GM23338 (cell line): ENCODE measurements at places on chromosomes 5 and 9.

DNA sequence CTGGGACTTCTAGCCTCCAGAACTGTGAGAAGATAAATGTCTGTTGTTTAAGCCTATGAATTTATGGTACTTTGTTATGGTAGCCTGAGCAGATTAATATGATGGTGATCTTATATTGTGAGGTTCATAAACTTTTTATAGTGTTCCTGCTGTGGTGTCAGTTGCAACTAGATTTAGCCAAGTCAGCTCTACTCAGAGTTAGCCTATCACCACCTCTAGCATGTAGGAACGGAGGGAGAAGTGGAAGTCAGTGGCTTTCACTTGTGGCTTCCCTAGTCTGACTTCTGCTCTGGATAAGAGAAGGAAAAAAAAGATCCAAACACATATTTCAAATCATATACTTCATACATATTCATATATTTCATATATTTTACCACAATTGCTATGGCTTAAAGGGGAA, 6.6 kb downstream of the POC5 start:
- DNase-seq: no peak

DNA sequence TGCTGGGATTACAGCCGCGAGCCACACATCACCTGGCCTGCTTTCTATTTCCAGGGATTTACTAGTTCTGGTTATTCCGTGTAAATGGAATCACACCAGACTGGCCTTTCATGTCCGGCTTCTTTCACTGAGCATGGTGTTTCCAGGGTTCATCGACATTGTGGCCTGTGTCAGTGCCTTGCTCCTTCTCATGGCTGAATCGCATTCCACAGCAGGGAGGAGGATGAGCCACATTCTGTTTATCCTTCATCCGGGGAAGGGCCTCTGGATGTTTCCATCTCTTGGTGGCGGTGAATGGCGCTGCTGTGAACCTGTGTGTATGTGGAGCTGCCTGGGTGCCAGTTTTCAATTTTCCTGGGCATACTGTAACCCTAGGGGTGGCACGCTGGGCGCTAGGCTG, 58.7 kb upstream of the RNU6ATAC start:
- no peak for DNase-seq

- no peak for DNase-seq
Observed at GRCh38 chr9:89710697-89711096, 105.9 kb downstream of the GADD45G start.

- no peak for DNase-seq
Observed at GRCh38 chr5:178515776-178516503, 74.3 kb downstream of the COL23A1 start.

DNA sequence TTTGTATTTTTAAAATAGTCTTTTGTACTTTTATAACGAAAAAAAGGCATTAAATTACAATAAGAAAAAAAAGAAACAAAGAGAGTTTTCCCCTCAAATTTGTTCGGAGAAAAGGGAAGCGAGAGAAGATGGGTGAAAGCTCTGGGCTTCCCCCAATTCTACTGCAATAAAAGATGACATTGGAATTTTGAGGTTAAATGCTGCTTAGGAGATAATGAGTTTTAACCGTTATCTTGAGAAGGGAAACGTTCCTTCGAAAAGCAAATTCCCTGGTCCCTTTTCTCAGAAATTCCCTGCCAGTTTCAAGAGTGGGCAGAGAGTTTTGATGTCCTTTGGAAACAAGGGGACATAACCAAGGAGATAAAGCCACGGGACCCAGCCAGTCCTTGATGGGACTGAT, 18.4 kb upstream of the ERGIC1 start:
- DNase-seq: no peak

- no peak for DNase-seq
Observed at GRCh38 chr9:20561531-20561930, 60.8 kb downstream of the MLLT3 start.

DNA sequence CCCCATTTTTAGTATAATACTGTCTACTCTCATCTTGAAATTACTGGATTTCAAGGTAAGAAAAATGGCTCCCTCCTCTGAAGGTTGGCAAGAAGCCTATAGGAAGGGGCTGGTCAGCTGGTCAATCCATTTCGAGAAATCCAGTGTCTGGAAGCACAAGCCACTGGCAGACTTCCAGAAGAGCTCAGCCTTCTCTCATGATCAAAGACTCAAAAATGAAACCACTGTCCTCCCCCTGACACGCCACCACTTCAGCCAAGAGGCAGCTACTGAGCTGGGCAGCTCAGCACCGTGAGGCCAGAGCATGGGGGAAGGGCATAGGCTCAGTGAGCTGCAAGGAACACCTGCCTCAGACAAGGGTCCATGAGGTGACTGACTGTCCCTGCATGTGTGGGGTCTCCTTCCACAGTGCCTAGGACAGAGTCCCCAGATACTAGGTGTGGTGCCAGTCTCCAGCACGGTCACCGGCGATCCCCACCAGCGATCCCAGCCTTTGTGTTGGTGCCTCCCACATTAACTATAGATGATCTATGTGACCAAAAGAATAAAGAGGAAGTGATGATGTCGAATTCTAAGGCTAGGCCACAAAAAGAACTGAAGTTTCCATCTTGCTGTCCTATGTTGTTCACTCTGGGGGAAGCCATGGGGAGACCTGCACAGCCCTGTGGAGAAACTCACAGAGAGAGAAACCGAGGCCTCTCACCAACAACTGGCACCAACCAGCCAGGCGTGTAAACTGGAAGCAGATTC, 100.1 kb upstream of the LRRTM2 start:
- DNase-seq: no peak

DNA sequence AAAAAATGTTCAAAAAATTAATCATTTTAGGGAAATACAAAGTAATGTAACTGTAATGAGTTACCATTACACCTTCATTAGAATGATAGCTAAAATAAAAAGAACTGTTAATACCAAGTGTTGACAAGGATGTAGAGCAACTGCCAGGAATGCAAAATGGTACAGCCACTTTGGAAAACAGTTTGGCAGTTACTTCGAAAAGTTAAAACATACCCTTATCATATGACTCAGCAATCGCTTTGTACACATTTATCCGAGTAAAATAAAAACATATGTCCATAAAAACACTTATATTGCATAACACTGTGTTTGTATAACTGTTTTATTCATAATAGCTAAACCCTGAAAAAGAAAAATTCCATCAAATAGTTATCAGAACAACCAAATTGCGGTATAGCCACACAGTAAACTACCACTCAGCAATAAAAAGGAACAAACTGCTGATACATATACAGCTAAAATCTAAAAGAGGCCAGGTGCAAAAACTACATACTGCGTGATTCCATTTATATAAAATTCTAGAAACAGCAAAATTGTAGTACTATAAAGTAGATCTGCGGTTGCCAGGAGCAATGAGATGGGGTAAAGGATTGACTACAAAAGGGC, 61.7 kb downstream of the RFX3 start:
- DNase-seq: no peak

DNA sequence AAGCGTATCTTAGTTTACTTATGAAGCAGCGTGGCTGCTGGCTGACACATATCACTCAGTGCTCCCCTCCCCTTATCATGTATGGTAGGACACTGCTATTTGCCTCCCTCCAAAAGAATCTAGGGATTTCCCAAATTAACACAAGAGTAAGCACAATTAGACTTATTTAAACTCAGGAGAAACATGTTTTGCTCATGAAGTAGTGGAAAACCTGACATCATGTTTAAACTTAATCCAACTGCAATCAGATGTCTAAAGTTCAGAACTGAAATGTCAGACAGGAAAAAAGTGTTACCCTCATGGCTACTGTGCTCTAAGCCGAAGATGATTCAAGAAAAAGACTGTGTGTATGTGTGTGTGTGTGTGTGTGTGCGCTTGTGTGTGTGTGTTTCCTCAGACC, 324.1 kb upstream of the TNC start:
- DNase-seq: no peak

GRCh38 chr5:139640421-139641115, 7.6 kb upstream of the CXXC5 start:
- DNase-seq: peak; percentile 53

DNA sequence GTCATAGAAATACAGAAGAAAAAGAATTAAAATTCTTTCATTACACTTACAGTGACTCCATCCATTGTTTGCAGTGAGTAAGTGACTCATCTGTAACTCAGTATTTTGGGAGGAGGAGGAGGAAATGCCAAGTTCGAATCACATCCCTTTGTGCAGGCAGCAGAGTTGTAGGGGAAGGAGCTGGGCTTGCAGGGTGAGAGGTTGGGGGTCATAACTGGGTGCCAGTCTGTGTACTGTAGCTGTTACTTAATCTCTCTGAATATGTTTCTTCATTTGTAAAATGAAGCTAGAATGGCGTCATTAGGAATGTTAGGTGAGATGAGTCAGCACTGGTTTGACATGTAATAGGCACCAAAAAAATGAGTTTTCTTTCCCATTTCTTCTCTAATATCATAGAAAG, 235.7 kb upstream of the ADAMTSL1 start:
- no peak for DNase-seq

DNA sequence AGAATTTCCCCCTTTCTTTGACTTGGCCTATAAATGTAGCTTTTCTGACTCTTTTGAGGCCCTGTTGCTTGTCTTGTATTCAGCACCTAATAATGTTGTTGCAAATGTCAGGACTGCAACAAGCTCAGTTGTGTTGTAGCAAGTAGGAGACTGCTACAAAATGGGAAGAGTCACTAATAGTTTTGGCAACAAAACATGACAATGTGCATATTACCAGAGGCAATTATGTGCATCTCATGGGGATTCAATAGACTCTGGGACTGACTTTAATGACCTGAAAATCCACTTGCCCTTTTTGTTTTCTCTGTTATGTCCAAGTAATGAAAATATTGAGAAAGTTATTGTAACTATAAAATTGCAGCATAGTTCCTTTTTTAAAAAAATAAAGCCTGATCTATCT, 368.4 kb downstream of the OSTF1 start:
- DNase-seq: no peak

GRCh38 chr5:69450116-69450515, 35.2 kb downstream of the MARVELD2 start:
- no peak for DNase-seq

GRCh38 chr5:147904110-147904509, 2.2 kb downstream of the C5orf46 start:
- DNase-seq: no peak
